ENCODE measurements at places on chromosomes 1 and 21.
A peak's percentile ranks its signal among the peaks of the same experiment; 100 is the strongest.

GRCh38 chr1:66774438-66774837 is 22.2 kb downstream of the DYNLT5 start:
- DNase-seq = no peak

DNA sequence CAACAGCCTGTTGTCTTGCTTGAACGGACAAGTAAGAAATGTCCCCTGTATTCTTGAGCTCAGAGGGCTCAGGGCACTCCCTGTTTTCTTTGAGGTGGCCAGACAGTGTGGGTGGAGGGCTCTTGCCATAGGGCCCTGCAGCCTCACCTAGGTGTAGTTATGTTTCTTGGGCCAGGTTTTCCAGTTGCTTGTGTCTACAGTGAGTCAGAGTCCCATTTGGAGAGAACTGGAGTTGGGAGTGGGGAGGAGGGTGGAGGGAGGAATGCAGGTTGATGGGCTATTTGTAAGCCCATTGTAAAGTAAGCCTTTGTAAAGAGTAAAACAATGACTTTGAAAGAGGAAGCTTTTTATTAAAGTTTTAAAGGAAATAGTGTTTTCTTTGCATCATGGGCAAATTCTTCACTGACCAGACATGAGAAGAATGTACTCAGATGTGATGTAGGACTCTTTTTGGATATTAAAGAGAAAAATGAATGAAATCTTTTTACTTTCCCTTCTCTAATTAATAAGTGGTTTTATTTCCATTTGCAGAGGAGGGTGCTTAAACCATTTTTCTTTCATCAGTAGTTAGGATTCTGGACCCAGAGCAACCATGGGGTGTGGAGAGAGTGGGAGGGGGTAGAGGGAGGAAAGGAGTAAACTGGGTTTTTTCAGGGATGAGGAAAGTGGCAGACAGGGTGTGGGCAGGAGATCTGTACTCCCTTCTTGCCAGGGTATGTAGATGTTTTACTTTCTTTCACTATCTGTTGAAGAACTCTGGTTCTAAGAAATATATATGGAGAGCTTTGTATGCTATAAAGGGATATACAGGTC is 45.1 kb upstream of the MACF1 start:
- DNase-seq = no peak

- peak; percentile 87 for DNase-seq
Observed at GRCh38 chr1:92485381-92486250, 1.1 kb downstream of the GFI1 start.

GRCh38 chr1:156658496-156658895 is 16.6 kb downstream of the BCAN start:
- DNase-seq = no peak

DNA sequence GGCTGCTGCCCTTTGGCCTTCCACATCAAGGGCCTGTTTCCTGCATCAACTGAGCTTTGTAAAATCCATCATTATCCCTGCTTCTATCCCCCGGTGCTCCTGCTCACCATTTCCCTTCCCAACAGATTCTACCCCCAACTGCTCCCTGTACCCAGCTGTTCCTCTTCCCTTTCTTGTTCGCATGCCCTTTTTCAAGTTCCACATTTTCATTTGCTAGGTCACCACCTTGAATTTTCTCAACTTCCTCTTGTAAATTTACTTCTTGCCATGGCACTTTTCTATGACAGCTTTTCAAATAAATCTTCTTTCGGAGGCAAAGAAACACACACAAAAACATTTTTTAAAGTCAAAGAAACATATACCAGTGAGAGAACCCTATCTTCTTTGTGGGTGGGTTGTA is 330.5 kb upstream of the ADGRL2 start:
- DNase-seq = no peak

GRCh38 chr1:216766633-216767327 is 43.6 kb upstream of the ESRRG start:
- DNase-seq = no peak

- DNase-seq = peak; percentile 46
Observed at GRCh38 chr1:247440001-247440620, 17.8 kb downstream of the OR2B11 start.

GRCh38 chr21:32549886-32550285 is 35.4 kb downstream of the TCP10L start:
- DNase-seq = no peak

DNA sequence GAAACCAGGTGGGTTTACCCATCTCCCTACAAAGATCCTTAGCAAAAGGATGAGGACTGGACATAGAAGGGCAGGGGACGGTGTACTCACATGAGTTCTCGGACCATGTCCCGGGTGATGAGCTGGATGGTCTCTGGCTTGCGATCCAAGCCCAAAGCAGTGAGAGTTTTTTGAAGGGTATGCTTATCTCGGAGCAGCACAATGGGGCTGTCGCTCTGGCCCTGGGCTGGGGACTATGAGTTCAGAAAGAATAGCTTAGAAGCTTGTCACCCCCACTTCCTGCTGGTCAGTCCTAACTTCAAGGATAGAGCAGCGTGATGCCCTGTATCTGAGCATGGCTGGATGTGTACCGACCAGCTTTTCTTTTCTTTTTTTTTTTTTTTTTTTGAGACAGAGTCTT is 9.6 kb downstream of the CFAP45 start:
- no peak for DNase-seq

- no peak for DNase-seq
Observed at GRCh38 chr1:7942214-7942921, 1.7 kb upstream of the TNFRSF9 start.

- DNase-seq = peak; percentile 27
Observed at GRCh38 chr1:198922638-198923430, 284.0 kb downstream of the PTPRC start.

GRCh38 chr1:165753934-165754333 is 14.7 kb downstream of the TMCO1 start:
- no peak for DNase-seq

- DNase-seq = no peak
Observed at GRCh38 chr1:16986560-16986959, 6.1 kb upstream of the MFAP2 start.

DNA sequence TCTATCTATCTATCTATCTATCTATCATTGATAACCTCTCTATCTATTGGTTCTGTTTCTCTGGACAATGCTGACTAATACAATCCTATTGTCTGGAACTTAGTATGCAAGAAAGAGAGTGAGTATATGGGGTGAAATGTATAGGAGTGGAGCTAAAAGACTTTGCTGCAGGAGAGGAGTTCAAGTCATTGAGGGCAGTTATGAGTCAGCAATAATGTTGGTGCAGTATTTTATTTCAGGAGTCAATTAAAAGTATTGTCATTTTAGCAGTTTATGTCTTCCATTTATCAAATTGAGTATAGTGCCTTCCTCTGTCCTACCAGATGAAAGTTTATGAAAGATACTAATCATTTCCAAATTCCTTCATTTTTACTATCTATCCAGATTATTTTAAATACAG is 55.8 kb downstream of the MAP3K7CL start:
- no peak for DNase-seq

DNA sequence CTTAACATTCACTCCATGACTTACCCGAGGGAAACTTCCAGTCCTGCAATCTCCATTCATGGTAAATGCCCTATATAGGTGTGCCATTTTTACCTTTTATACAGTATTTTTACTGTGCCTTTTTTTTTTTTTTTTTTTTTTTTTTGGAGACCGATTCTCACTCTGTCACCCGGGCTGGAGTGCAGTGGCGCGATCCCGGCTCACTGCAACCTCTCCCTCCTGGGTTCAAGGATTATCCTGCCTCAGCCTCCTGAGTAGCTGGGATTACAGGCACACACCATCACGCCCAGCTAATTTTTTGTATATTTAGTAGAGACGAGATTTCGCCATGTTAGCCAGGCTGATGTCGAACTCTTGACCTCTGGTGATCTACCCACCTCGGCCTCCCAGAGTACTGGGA is 124.4 kb upstream of the PLPPR4 start:
- DNase-seq = no peak

DNA sequence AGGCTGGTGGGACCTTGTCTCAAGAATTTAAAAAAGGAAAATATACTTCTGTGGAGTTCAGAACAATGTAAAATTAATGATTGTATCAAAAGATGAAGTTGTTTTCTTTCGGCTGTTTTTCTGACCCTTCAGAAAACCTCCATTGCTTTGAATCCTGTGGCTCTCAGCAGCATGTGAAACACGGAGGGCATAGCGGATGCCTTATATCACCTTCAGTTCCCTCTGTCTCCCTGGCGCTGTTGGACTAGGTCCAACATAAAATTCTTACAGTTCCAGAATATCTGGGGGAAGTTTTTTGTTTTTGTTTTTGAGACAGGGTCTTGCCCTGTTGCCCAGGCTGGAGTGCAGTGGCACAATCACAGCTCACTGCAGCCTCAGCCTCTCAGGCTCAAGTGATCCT is 7.4 kb downstream of the ZBTB8A start:
- DNase-seq = no peak

- no peak for DNase-seq
Observed at GRCh38 chr1:12528021-12528852, 89.8 kb downstream of the DHRS3 start.

DNA sequence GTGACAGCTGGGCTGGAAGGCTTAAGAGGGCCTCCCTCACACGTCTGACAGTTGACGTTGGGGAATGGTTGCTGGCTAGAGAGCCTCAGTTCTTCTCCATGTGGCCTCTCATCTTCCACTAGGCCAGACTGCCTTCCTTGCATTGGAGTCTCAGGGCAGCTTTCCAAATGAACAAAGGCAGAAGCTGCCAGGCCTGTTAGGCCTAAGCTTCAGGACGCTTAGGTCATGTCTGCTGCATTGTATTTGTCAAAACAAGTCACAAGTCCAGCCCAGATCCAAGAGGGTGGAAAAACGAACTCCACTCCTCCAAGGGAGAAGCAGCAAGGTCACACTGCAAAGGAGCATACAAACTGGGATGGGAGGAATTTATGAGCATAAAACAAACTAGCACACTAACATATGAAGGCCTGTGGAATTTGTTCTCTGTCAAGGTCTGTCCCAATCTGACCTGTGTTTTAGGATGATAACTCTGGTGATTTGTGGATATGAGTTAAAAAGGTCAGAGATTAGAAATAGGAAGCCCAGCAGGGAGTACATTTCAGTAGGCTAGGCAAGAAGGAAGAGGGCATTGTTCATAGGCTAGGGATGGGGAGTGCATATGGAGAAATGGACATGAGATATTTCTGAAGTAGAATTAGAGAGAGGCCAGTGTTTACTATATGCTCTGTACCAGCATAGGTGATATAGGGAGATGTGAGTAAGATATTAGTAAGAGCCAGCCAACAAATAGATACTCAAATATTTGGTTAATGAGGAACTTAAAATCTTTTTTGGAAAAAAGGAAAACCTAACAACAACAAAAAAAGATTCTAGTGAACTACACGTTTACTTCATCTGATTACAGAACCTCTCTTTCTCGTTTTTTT is 29.1 kb upstream of the CNN3 start:
- no peak for DNase-seq

- DNase-seq = peak; percentile 98
Observed at GRCh38 chr1:148334339-148335130, 148.6 kb downstream of the PPIAL4G start.

DNA sequence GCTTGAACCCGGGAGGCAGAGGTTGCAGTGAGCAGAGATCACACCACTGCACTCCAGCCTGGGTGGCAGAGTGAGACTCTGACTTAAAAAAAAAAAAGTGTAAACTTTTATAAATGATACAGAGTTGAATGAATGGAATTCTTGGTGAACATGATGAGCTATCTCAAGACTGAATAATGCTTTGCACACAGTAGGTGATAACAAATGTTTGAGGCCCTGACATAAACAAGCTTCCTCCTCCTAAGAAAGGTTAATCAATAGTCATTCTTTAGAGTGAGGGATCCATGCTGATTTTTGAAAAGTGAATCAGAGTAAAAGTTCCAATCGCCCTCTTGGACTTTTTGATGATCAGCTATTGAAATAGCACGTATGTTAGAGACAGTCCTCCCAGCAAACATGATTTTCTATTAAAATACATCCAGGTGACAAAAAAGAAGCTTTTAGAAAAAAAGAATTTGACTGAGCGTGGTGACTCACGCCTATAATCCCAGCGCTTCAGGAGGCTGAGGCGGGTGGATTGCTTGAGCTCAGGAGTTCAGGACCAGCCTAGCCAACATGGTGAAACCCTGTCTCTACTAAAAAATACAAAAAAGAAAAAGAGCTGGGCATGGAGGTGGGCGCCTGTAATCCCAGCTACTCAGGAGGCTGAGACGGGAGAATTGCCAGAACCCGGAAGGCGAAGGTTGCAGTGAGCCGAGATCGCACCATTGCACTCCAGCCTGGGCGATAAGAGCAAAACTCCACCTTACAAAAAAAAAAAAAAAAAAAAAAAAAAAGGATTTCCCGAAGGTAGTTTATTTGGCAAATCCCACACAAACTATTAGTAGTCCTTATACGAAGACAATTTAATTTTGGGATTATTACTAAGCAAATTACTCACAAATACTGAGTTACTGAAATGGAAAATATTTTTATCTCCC is 181.8 kb downstream of the NFIA start:
- no peak for DNase-seq

- DNase-seq = no peak
Observed at GRCh38 chr1:51316846-51317120, 13.6 kb downstream of the TTC39A start.

- no peak for DNase-seq
Observed at GRCh38 chr1:203661572-203661971, 34.9 kb downstream of the ATP2B4 start.

GRCh38 chr1:179127163-179127895 is 45.5 kb downstream of the TOR3A start:
- no peak for DNase-seq

GRCh38 chr1:41939194-41939593 is 20.5 kb upstream of the HIVEP3 start:
- no peak for DNase-seq

DNA sequence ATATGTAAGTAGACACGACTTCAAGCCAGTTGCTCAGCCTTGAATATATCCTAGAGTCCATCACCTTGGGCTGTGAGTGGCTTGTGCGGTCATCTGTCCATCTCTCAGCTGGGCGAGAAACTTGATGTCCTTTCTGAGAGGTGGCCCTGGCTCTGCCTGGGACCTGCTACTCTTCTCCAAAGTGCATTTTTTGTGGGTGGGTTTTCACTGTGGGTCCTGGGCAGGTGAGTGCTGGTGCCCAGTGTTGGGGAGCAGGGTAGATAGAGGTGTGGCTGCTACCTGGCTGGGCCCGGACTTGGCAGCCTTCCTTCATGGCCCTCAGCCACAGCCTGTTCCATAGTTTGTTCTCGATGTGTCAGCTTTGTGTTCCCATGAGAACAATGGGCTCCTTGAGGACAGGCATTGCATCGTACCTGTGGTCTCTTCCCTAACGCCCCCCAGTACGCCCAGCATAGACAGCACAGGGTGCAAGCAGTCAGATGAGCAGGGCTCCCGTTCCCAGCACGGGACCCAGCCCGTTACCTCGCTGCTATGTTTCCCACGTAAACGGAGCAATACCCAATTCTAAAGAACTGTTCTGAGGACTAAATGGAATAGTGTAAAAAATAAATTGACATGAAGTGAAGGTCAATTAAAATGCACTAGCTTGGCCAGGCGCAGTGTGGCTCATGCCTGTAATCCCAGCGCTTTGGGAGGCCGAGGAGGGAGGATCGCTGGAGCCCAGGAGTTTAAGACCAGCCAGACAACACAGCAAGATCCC is 877 bp upstream of the SLX9 start:
- no peak for DNase-seq

- DNase-seq = no peak
Observed at GRCh38 chr1:101236516-101237228, at the start of gene S1PR1. Gene S1PR1 (plus strand): TSS chr1:101237019. CDS start chr1:101238985, 1,966 bp downstream.

All from NAMALWA (cell line).